ENCODE measurements at places on chromosomes 5 and 9.

DNA sequence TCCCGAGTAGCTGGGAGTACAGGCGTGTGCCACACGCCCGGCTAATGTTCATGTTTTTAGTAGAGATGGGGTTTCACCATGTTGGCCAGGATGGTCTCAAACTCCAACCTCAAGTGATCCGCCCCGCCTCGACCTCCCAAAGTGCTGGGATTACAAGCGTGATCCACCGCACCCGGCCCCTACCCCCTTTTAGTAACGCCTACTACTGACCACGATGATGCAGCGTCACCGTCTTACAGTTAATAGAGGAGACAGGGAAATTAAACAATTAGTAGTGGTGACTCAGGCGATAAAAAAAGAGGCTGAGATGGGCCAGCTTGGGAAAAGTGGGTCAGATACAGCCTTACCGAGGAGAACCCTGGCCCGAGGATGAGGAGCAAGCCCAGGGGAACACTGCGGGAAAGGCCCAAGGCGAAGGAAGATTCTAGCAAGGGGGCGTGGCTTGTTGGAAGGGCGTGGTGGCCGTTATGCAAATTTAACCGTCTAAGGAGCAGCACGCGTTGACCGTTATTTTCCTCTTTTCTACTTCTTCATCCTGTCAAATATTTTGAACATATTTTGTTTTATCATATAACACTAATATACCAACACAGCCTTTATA lies 1.6 kb upstream of the SETX start:
- no peak for DNase-seq

DNA sequence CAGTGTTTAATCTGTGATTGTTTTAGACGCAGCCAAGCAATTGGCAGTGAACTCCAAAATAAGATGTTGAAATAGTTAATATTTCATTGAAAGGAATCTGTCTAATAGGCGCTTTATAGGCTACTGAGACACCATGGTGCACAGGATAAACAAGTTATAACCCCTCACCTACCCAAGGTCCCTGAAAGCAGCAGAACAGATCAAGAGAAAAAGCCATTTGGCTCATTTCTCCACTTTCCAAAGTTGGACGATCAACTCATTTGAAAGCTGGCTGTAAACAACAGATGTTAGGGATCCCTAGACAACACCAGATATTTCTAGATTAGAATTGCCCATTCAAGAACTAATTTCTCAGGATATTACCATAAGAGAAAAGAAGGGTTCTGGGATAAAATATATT lies 4.9 kb downstream of the PUM3 start:
- no peak for DNase-seq

DNA sequence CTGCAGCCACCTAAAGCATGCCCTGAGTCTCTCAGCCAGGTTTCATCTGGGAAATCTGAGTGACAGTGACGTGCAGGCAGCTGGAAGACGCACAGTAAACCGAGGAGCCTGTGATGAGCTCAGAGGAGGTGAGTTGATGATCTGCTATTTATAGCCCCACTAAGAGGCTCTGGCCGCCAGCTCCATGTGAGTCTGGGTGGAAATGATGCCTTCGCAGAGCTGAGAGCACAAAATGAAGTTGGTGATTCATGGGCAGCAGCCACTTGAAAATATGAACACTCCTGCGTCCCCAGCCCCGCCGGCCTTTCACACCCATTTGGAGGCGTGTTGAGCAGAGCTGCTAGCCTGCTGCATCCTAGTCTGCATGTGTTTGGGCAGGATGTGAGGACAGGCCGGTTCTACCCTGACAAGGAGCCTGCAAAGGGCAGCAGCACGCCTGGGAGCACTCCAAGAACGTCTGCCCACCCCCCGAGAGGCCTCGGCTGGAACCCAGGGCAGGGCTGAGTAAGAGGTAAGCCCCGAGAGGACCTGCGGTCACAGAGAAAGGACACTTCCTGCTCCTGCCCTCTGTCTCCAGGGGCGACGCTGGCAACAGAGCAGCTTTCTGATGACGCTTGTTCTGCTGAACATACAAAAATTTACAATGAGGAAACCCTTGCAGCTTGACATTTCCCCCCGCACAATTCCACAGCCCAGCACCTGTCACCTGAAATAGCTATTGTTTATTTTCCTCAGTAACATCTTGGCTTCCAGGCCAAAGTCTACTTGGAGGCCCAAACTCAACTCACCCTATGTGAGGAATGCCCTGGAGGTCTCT lies 25.1 kb upstream of the CDKN2AIPNL start:
- DNase-seq: peak; percentile 59

- no peak for DNase-seq
These were observed 35.0 kb downstream of the PRRT1B start for GRCh38 chr9:131580358-131580757.

DNA sequence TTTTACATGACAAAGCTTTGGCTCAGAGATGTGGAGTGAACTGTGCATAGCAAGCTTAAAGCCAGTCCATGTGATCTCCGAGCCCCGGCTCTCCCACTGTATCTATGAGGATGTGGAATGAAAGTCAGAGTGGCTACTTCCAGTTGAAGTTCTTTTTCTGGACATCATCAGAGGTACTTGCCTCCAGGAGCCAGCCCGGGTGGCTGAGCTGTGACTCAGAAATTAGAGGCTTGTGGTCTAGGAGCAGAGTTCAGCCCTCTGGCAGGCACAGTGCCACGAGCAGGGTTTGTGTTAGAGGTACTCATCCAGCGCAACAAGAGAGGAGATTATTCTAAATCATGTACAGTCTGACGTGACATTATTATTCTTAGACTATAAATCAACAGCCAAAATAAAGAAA lies 322.5 kb downstream of the CDK5RAP2 start:
- DNase-seq: no peak
